ENCODE measurements at places on chromosomes 3 and 15.

GRCh38 chr15:24878153-24878552 lies 76.6 kb upstream of the SNRPN start:
- DNase-seq = no peak

DNA sequence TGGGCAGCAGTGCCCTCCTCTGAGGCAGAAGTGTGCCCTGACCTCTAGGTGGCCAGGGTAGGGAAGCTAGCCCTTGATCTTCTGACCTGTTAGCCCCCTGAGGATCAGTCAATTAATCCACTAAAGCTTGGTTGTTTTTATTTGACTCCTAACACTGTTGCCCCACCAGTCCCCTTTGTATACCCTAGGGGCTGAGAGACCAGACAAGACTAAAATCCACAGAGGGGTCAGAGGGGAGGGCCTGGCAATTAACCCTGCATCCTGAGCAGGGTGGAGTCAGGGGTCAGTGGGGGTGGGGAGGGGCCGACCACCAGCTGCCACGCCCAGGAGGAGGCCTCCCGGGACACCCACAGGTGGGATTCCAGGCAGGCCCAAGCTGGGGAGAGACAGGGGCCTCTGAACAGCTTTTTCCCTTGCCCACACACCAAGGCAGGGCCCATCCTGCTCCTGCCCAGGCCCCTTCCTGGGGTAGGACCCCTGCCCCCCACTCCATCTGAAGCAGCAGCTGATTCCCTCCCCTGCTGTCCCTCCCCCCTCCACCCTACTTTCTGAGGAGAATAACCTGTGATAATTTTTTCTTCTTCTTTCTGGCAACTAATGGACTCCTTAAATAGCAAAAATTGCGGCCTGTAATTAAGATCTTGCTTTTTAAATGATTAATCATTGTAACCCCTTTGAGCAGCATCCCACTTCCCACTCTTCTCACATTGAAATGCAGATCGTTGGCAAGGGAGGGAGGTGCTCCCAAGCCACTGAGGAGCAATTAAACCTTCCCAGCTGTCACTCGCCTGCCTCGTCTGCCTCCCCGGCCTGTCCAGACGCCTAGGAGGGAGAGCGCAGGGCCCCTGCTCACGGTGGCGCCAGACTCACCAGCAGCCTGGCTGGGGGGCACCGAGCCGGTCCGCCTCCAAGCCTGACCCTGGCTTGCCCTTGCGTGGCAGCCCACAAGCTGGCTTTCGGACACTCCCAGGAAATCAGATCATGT lies 51.9 kb downstream of the RHCG start:
- no peak for DNase-seq

DNA sequence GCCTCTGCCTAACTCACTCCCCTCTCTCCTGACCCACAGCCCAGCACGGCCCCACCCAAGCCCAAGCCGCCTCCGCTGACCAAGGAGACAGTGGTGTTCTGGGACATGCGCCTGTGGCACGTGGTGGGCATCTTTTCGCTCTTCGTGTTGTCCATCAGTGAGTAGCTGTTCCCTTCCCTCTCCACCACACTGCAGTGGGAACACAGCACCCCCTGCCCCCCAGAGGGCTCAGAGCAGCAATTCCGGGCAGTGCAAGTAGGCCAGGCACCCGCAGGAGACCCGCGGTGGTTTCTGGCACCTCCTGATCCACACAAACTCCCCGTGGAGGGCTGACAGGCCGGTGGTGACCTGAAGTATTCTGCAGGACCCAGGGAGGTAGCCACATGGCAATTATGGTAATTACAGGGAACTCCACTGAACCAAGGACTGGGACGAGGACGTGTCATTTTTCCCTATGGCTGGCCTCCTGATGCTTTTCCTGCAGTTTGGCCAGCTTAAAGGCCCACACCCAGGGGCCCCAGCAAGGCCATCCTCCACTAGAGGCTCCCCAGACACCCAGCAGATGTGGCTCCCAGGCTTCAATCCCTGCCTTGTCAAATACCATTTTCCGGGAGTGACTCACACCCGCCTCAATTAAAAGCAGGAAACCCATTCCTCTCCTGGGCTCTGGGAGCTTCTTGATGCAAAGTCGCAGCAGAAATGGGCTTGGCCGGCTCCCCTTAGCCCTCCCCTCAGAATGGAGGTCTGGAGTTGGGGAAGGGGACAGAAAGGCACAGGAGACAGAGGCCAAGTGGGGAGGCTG lies 4.8 kb downstream of the TMIE start:
- DNase-seq = peak; percentile 51

DNA sequence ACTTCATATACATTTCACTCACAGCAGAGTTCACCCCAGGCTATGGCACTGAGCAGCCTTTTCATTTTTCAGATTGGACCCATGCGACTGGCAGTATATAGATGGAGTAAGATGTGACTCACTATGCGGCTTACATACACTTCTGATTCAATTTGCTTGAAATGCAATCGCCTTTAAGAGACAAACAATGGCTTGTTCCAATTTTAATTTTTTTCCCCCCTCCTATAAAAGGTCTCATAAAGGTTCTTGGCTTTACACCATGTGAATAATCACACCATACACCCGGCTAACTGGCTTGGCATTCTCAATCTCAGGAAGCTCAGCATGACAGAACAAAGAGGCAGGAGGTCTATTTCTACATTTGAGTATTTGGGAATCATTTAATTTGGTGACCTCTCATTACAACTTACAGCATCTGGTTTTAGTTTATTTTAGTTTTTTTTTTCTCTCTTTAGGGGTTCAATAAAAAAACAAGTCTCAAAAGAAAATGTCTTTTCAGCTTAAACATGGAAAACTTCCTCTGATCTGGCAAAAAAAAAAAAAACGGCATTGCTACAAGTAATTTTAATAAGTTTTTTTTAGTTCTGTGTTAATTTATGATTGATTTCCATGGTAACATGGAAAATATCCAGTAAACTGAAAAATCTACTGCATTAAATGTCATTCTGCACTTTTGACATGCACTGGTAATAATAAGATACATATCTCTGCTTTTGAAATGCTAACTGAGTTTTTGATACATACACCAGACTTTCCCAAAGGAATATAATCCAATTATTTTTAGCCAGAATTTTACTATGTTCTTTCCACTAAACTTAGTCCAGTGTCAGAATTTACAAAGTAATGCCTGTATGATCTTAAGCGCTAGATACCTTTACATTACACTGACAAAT lies 38.8 kb downstream of the GADL1 start:
- DNase-seq = peak; percentile 5

- DNase-seq = no peak
Observed at GRCh38 chr15:49904296-49904695, 214.7 kb downstream of the ATP8B4 start.

GRCh38 chr3:69865925-69866679 lies 126.8 kb downstream of the MITF start:
- no peak for DNase-seq

DNA sequence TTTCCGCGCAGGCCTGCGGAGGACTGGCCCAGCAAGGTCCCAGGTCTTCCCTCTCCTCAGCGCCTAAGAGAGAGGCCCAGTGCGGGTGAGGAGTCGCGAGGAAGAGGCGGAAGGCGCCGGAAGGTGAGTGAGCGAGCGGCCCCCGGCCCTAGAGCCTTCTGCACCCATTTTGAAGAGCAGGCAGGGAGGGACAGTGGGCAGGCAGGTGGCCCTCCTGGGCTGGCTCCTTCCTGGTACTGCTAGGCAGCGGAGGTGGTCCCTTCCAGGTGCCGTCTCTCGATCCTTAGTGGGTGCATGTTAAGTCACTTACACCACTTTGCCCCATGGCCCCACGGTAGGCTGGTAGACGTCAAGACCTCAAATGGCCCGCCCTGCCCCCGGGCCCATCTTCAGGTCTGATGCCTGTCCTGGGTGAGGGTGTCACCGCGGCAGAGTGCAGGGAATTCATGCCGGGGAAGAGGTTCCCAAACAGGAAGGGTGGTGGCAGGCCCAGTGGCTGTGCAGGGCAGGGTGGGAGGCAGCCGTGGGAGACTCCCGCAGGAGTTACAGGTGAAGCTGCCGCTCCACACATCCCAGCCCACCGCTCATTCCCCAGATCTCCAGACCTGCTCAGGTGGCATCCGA lies 14.4 kb downstream of the PAK6 start:
- DNase-seq = no peak

DNA sequence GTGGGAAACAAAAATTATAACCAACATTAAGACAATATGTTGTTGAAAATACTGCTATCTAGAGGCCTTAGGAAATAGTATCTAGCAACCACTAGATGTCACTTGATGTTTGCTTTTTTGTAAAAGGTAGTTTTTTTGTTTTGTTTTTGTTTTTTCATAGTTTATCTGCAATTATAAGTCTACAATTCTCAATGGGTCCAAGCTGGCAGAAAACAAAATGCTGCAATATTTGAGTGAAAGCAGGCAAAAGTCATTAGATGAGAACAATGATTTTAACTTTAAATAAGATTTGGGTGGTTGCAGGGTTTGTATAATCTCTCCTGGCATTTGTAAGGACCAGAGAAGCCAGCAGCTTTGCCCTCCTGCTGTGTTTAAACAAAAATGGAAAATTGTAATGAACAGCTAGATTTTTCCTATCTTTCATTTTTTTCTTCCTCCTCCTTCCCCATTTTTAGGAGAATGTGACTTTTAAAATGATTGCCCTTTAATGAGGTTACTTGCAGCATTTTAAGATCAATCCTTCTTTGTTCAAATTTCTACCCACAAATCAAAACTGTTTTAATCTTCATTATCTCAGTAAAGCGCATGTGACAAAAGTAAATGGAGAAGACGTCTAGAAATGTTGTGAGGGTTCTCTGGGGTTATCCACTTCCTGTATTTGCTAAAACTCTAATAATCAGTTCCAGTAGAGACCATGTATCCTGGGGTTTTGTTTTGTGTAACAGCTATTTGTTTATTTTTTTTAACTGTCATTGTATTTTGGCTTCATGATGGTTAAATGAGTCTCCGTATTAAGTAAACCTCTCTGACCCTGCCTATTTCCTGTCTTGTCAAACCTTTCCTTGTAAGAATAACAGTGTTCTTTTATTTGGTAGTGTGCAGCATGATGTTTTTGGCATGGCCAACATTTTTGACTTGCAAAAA lies 27.3 kb downstream of the DUT start:
- no peak for DNase-seq

- no peak for DNase-seq
Observed at GRCh38 chr3:120982608-120983320, 74.8 kb downstream of the STXBP5L start.

DNA sequence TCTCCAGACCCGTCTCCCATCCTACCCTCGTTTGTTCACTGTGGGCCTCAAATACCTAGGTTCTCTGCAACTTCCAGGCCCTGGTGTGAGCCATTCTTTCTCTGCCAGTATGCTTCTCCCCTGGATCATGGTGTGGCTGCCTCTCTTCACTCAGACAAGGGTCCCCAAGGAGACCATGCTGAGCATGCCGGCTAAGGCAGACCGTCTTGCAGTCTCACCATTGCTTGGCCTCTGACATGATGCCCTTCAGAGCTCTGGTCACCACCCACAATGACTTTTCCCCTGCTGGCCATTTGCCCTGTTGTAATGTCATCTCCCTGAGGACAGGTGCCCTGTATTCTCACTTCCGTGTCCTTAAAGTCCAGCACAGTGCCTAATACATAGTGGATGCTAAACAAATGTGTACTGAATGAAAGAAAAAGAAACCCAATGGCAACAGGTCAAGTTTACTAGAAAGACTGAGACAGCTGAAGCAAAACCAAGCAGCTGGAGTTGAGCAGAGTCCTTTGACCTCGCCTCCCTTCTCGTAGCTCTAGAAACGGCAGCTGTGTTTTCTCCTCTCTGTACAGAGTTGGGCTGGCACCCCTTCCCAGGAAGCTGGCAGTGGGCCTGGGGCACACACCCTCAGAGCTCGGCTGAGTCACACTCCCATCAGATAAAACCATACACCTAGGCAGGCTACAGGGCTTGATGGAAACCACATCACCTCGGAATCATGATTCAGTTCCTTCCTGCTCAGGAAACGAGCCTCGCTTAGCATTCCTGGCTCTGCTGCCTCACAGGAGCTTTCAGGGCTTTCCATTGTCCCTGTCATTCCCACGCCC lies 8.6 kb downstream of the TLR9 start:
- no peak for DNase-seq

DNA sequence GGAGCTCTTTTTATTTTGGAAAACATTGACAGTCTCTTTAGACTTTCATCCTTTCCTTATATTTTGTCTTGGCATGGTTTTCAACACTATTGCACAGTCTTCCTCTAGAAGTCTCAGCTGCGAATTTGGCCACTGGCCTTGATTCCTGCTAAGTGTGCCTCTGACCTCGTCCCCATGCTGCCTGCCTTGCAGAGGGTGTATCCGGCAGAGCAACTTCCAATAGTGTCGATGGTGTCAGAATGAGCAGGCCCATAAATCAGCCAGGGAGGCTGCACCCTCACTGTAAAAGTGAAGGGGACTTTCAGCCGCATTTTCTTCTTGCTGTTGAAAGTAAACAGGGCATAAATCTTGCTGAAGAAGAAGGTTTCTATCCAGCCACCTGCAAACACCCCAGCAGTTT lies 336.7 kb upstream of the TRIM42 start:
- DNase-seq = no peak

DNA sequence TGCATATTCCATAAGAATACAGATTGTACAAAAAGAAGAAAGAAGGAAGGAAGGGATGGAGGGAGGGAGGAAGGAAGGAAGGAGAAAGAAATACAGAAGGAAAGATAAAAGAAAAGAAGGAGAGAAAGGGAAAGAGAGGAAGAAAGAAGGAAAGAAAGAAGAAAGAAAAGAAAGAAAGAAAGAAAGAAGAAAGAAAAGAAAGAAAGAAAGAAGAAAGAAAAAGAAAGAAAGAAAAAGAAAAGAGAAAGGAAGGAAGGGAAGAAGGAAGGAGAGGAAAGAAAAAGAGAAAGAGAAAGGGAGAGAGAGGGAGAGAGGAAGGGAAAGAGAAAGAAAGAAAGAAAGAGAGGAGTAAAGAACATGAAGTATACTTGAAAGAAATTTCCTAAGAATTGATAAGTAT lies 577.9 kb upstream of the ALCAM start:
- DNase-seq = no peak

- no peak for DNase-seq
Observed at GRCh38 chr3:152356870-152357276, 88.1 kb downstream of the MBNL1 start.

GRCh38 chr3:125382298-125382697 lies 7.2 kb upstream of the ZNF148 start:
- no peak for DNase-seq

DNA sequence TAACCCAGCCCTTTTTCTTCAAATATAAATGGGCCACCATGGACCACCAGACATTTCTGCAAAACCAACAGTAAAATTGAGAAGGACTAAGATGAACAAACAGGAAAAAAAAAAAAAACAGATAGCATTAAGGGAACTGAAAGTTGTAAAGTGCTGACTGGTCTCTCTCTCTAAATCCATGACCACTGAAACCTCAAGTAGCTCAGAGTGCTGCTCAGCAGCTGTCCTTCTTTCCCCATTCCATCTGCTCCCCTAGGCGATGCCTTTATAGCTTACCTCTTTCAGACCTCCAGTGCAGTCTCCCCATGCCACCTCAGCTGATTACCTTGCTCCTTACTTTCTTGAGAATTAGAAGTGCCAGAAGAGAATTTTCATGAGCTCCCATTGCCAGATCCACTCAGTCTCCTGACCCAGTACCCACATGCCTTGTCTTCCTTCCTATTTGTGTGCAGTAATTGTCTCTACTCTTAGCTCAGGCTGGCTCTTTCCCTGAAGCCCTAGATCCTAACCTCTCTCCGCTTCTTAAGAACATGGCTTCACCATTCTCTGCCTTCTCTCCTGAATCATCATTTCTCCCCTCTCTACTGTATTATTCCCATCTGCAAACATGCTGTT lies 23.9 kb upstream of the XIRP1 start:
- no peak for DNase-seq
